A172 (cell line): ENCODE measurements at places on chromosomes 4 and X. TPM values are rescaled to one million over a fixed set of nuclear protein-coding genes. Genes with fewer than 3 reads are reported as not detected.

GRCh38 chr4:166924424-166924823, 309.9 kb downstream of the SPOCK3 start:
- peak; percentile 5 for DNase-seq

DNA sequence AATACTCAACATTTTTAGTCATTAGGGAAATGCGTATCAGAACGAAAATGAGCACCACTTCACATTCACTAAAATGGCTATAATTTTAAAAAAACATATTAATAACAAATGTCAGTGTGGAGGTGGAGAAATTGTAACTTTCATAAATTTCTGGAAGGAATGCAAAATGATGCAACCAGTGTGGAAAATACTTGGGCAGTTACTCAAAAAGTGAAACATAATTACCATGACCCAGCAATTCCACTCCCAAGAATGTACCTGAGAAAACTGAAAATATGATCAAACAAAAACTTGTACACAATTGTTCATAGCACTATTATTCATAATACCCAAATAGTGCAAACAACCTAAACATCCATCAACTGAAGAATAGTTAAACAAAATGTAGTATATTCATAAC, 76.1 kb upstream of the FAM241A start:
- DNase-seq = no peak

GRCh38 chr4:7430368-7430964, 4.3 kb downstream of the PSAPL1 start:
- peak; percentile 22 for DNase-seq

DNA sequence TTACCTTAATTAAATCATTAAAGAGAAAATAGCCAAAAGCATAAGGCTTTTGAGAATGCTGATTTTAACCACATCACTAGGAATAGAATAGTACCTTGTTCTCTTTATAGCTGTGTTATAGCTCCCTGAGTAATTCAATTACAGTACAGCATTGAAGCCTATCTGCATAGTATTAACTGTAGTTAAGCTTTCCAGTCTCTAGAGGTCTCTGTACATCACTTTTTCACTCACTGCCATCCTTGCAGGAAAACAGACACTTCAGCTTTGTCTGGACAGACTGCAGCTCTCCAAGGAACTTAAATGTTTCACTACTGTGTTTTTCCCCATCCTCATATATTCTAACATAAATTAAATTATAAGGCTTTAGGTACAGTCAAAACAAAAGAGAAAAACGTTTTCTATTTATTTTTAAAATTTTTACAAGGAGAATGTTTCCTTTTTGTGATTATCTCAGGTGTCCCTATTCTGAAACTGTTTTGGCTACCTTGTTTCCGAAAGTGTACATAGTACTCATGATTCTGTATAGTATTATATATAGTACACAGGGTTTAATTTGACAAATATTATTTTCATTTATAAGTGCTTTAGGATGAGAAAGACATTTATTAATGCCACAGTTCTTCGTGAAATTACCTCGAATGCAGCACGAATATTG, 407.9 kb downstream of the PCDH18 start:
- peak; percentile 72 for DNase-seq

DNA sequence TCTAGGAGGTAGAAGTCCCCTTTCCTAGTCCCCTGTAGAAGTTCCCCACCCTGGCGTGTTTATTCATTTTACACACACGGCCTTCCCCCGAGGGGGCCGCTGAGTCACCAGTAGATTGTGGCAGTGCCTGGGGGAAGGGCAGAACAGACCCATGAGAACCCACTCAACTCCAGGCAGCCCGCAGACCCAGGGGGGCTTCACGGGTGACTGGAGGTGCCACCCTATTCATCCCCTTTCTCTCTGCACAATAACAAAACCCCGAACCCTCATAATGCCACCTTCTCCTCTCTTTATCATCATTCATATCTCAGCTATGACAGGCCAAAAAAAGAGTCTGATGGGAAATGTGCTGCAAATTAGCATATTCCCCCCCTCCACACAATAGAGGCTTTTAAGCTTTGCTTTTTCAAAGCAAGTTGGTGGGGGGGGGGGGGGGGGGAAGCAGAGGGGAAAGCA, 20.4 kb upstream of the GPM6B start:
- DNase-seq = no peak

DNA sequence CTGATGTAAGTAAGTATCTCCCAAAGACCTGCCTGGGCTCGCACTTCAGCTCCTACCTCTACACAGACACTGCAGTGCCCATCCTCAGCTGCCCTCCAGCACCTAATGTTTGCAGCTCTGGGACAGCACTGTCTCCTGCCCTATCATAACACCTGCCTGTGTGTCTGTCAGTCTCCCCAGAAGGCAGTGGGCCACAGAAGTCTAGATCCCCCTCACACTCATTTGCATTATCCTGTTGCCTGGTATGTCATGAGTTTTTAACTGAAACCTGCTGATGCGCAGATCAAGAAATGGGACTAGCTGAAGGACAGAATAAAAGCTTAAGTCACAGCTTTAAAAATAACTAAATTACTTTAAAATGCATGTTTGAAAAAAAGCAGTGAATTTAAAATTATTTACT, 43.0 kb downstream of the LRP2BP start:
- no peak for DNase-seq

- no peak for DNase-seq
These were observed 62.4 kb downstream of the SPOCK3 start for GRCh38 chr4:167171928-167172327.

DNA sequence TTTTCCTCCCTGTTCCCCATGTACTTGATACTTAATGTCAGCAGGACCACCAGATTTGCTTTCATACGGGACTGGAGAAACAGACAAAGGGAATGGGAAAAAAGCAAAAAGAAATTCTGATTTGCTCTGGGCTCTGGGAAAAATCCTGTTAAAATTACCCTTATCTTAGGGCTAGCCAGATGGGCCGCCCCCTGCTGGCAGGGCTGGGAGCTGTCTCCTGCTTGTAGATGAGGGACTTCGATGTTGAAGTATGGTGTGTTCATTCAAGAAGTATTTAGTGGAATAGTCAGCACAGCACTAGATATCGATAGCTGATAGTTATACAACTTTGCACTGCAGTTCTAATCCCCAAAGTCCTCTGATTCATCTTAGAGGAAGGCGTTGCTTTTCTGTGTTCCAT, 45.8 kb downstream of the BCORL1 start:
- peak; percentile 1 for DNase-seq

GRCh38 chr4:37885496-37885895, 5.4 kb upstream of the TBC1D1 start:
- no peak for DNase-seq

- no peak for DNase-seq
These were observed 328.0 kb downstream of the PPP3CA start for GRCh38 chr4:101019313-101019712.

DNA sequence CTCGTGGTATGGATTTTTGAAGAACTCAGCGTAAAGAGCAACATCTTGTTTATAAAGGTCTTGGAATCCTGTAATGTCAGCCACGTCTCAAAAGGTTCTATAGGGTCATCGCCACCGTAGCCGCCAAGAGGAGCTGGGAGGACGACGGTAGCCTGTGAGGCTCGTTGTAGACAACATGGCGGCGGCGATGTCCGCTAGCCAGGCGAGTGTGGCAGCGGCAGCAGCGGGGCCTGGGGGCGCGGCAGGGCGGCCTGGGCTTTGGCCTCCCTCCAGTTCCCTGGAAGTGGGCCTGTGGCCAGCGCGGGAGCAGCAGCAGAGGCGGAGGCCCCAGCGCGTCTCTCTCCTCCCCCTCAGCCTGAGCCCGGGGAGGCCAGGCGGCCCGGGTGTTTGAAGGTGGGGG, 143.5 kb upstream of the PBDC1 start:
- no peak for DNase-seq

GRCh38 chr4:111113591-111113990, 490.7 kb upstream of the PITX2 start:
- no peak for DNase-seq

Gene DOCK11
- 26.5 and 32.7 TPM in 2 replicates for total RNA-seq

Gene RIPPLY1
- total RNA-seq = 0.10 TPM in 1 of 2 replicates, not detected in the other

Gene TRPC5OS
- not detected in 2 replicates for total RNA-seq

Gene TNIP3
- total RNA-seq = 0.05 and 1.9 TPM in 2 replicates

Gene TRIM2
- 23.7 and 46.6 TPM in 2 replicates for total RNA-seq

Gene ARHGEF6
- total RNA-seq = 5.0 and 5.2 TPM in 2 replicates

Gene GRIA3
- total RNA-seq = not detected in 2 replicates

Gene RHOXF1
- not detected in 2 replicates for total RNA-seq
